ENCODE measurements at places on chromosomes 11 and 22. TPM values are rescaled to one million over a fixed set of nuclear protein-coding genes. Genes with fewer than 3 reads are reported as not detected.

The ADORA2A gene
- total RNA-seq: 2.0 TPM

- DNase-seq: no peak
Observed at GRCh38 chr11:70500076-70500847, 101.9 kb downstream of the CTTN start.

DNA sequence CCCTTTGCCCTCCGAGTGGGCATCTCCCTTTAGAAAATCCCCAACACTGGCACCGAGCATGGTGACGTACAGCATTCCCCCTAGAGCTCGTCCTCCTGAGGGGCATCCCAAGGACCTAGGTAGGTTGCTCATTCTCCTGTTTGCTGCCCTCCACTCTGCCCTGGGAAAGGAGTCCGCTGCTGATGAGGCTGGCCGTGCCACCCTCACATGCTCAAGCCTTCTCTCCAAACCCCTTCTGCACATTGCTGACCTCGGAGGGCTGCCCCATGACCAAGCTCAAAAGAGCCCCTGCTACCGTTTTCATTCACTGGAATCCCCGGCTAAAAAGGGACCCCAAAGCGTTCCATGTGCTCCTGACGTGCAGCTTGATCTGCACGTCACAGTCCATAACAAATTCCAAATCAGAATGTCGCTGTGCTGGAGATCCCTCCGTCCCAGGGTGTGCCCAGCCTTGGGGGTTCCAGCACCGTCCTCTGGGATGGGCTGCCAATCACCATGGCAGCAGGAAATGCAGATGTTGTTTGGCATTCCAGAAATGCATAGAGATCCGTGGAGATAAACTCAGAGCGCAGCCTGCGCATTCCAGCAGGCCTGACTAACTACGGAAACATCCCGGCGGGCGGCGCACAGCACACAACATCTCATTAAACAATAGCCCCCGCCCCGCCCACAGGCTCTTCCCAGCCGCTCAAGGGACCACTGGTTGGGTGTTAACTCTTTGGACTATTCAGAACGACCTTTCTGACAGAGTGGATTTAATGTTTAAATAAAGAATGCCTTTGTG, 26.3 kb upstream of the GNB1L start:
- DNase-seq: peak; percentile 90

The OR52E2 gene
- total RNA-seq: not detected

GRCh38 chr11:76201672-76202412, 4.5 kb downstream of the WNT11 start:
- DNase-seq: no peak

DNA sequence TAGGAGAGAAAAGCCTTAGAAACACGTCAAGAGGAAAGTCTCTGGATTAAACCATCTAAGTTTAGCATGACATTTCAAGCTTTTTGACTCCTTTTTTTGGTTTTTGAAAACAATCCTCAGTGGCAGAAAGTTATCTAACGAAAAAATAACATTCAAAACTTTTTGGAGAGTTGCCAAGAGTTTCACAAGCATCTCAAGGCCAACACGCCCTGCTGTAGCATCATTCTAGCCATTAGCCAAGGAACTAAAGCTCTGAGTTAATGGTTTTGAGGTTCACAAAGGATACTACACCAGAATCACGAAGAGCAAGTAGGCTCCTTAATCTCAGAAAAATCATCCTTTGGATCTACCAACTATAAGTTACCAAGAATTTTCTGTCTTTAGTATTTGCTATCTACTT, 94.8 kb downstream of the PICALM start:
- no peak for DNase-seq

The POLR2F gene
- 74.3 TPM for total RNA-seq

DNA sequence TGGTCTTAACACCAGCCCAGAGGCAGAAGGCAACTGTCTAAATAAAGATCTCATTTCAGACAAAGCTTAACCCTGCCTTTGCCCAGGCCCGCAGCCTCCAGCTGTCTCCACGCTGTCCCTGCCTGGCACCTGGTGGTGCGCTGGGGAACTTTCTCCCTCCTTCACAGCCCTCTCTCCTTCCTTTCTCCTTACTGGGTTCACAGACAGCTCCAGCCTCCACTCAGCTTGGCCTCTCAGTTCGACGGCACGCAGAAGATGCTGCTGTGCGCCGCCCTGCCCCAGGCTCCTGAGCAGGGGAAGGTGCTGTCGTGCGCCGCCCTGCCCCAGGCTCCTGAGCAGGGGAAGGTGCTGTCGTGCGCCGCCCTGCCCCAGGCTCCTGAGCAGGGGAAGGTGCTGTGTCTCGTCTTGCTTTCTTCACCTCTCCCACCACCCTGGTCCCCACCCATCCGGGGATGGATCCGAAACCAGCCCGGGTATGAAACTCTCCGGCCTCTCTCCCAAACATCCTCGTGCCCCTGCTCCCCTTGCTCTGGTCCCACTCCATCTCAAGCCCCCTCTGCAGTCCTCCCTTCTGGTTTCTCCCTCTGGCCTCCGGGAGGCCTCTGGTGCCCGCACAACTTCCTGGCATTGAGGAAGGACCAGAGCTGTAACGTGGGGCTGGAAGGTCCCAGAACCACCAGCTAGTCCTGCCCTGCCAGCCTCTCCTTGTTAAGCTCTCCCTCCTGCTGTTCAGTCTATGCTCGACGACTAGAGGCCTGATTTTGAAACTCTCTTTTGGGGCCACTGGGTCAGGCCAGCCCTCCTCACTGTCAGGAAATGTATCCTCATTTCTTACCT, 22.9 kb upstream of the JAM3 start:
- DNase-seq: peak; percentile 50

The SLC22A12 gene
- not detected for total RNA-seq

- no peak for DNase-seq
Observed at GRCh38 chr11:28704801-28705200, 596.6 kb downstream of the METTL15 start.

DNA sequence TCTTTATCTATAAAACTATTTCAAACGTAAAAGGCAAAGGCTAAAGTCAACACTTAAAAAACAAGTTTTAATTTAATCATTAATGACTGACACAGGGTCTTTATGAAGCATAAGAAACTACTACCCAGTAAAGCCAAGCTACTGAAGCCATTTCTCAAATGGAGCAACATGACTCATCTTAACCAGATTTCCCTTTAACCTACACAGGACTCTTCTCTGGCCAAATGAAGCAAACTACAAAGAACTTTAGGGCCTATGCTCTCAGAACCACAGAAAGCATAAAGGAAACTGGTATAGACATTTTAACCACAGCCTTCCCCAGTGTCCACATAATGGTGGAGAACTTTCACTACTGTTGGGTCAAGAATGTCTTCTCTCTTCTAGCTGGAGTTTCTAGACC, 34.7 kb downstream of the ALG9 start:
- peak; percentile 18 for DNase-seq

GRCh38 chr11:95241681-95242081, 10.7 kb upstream of the SESN3 start:
- no peak for DNase-seq

The MS4A3 gene
- total RNA-seq: not detected

The OR52E8 gene
- total RNA-seq: not detected

- DNase-seq: no peak
Observed at GRCh38 chr11:13434247-13435205, 28.5 kb downstream of the BTBD10 start.

DNA sequence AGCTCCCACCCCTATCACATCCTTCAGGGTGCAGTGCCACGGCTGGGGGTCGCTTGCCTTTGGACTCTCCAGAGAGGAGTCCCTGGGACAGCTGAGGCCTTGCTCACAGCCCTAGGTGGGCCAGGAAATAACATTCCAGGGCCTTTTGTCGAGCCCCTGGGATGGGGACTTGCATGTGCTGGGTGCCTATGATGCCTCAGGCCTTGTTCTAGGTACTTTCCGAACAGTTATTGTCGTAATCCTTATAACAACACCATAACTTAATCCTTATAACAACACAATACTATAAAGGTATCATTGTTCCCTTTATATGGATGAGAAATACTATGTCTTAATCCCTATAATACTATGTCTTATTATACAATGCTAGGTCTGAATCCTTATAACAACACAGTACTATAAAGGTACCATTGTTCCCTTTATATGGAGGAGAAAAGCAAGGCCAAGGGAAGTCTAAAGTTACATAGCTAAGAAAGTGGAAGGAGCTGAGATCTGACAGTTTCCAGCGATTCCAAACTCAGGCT, 236.5 kb downstream of the ST3GAL4 start:
- DNase-seq: no peak

GRCh38 chr11:124946735-124947141, 7.3 kb upstream of the CCDC15 start:
- DNase-seq: no peak

DNA sequence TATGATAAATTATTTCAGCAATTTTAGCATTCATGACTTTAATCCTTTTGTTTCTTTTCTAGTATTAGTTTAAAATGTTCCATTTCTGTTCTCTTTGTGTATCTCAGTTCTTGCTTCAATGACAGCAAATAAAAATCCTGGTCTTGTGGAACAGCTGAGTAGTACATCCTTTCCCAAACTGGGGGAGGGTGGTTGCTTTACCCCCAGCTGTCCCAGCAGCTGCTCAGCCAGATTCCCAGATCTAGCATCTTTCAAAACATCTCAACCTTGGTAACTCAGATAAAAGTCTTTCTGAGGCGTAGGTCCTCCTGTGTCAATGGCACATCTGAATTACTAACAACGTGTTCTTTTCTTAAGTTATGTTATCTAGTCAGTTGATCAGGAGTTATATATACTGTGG, 72.2 kb upstream of the GRK2 start:
- DNase-seq: no peak

DNA sequence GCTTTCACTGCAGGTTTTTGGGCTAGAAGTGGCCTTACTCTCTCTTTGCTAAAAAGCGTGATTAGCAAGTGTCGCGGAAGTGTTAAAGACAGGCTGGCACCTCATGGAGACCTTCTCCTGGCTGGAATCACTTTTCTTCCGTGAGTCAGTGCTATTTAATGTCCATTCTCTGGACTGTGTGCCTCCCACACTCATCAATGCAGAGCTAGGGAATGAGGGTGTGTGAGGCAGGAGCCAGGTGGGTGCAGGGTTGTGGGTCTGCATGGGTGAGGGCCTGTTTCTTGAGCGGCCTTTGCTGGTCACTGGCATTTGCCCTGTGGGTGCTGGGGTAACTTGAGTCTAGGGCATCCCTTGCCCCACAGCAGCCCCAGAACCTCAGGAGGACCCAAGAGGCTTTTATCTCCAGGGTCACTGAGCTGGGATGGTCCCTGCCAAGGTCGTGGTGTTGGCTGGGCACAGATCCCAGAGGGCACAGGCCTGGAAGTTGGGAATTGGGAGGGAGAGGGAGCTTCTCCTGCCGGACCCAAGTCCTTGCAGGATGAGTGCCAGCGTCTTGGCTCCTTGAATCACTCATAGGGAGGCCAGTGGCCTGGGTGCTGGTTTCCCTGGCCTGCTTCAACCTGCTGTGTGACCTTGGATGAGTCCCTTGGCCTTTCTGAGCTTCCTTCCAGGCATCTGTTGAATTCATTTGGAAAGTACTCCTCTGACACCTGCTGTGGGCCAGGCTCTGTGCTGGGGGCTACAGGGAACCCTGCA, 30.0 kb downstream of the KIAA1671 start:
- no peak for DNase-seq

The KCNK4 gene
- total RNA-seq: not detected

Data from hepatocyte (in vitro differentiated cells).